ENCODE measurements at places on chromosomes 2 and 18.

DNA sequence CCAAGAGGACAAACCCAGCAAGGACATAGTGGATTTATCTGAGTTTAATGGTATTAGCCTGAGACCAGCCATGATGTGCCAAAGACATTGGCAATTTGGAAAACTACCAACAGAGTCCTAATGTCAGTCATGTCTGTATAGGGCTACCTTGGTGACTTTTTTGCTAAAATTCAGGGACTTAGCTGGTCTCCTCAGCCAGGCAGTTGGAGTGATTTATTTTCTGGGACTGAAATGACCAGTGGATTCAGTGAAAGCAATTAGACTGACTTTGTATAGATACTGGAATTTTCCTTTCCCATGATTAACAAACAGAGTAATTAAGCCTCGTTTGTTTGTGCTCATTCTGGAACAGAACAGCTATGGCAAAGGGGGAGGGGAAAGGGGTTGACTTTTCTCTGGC is 55.0 kb downstream of the LYPD6 start:
- no peak for DNase-seq

GRCh38 chr2:23509596-23510292 is 124.8 kb downstream of the KLHL29 start:
- no peak for DNase-seq

- DNase-seq, result no peak
These were observed 23.3 kb downstream of the SMAD7 start for GRCh38 chr18:48927286-48928080.

- no peak for DNase-seq
These were observed 71.7 kb downstream of the HS1BP3 start for GRCh38 chr2:20578895-20579825.

DNA sequence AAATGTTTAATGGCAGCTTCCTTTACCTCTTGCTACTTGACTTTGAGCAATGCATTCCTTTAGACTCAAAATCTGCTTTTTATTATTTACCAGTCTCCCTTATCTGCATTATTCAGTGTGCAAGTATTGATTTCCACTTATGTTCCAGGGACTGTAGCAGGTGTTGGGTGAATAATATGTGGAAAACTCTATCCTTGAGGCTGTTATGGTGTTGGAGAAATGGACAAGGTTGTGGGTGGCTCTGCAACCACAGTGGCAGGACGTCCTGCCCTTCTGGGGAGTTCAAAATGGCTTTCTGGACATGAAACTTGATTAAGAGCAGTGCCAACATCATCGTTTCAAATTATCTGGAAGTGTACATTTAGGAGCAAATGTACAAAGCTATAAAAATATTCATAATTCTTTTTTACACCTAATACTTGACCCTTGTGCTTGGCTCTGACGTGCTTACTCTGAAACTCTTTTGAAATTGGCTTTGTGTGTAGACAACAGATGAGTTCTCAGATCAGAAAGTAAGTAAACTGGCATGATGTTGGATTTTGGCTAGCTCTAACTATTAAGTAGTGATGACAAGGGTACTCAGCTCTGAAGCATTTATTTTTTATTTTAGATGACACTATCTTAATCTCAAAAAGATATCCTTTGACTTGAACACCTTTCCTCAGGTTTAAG is 766.2 kb downstream of the DPP10 start:
- no peak for DNase-seq

Measured in OCI-LY7 (cell line).